ENCODE measurements at places on chromosomes 2 and 18.

- no peak for DNase-seq
These were observed 41.1 kb downstream of the DHRS9 start for GRCh38 chr2:169110419-169110818.

DNA sequence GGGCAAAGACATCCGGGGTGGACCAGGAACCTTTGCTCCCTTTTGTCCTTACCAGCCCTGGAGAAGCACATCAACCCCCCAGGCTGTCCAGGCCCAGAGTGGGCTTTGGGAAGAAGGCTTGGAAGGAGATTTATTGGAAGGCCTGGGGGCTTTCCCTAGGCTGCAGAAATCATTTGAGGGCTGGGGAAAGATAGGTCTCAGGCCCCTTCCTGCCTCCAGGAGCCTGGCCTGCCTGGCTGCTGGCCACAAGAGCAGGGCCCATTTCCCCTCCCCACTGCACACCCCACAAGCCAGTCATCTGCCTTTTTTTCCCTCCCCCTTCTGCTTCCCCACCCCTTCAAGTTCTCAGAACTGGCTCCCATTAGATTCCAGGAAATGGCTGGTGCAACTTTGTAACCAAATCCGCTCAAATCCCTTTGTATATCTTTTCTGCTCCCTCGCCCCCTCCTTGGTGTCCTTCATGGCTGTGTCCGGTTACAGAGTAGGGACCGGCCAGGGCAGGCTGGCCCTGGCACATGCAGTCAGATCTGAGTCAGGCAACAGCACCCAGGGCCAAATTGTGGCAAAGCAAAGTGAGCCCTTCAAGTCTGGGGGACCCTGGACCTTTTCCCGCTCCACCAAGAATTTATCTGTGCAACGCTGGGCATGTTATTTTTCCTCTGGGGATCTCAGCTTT is 20.8 kb upstream of the TNP1 start:
- DNase-seq = no peak

DNA sequence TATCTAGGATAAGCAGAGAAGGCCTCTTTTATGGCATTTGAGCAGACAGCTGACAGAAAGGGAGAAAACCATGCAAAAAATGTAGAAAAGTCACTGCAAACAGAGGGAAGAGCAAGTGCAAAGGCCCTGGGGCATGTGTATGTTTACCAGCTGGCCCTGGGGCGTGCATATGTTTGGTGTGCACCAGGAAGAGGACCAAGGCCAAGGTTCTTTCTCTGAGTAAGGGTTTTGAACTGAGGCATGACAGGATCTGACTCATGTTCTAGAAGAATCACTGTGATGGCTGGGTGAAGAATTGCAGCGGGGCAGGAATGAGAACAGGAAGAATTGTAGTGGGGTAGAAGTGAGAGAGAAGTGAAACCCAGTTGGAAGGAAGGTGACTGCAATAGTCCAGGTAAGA is 69.6 kb downstream of the STEAP3 start:
- no peak for DNase-seq

DNA sequence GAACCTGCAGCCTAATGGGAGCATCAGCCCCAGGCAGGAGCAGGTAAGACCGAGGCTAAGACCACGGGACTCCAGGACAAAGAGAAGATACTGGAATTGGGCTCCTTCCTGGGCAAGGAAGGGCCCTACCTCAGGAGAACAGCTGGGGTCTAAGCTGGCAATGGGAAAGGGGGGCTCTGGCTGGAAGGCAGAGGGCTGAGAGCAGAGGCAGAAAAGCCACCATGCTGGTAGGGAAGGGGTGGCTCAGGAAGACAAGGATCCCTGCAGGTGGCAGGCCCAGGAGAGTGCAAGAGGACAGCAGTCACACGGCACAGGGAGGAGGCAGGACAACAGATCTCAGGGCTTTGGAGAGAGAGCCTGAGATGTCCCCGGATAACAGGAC is 203.5 kb downstream of the NDUFA10 start:
- no peak for DNase-seq

GRCh38 chr18:72848503-72849237 is 19.1 kb downstream of the NETO1 start:
- no peak for DNase-seq

GRCh38 chr2:100793982-100794381 is 26.0 kb upstream of the NPAS2 start:
- DNase-seq = no peak

DNA sequence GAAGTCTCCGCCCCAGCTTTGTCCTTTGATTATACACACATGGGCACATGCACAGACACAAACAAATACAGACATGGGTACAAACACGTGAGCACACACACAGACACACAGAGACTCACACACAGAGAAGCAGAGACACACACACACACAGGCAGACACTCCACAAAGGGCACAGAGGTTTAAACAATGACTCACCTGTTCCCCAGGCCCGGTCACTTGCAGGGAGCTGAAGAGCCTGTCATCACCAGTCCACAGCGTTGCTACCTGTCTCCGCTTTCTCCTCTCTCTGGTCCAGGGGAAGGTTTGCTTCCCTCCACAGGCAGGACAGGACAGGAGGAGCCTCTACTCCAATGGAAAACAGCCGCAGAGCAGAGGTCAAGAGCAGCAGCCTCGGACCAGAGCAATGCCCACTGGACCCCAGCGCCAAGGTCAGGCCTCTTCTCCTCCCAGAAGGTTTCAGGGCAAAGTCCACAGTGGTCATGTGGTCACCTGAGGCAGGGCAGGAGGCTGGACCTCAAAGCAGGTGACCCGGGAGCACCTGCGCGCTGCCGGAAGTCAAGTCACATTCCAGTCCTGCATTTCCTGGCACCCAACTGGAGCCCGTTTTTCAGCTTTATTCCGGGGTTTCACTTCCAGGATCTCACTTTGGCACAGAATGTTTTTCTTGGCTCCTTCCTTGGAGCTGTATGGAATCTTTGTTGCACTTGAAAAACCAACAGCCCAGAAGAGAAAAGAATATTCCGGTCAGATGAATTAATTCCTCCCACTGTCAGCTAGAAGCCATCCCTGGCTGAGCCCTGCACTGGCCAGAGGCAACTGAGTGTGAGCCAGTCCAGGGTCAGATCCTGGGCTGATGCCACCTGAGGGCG is at the start of gene RAB17:
Gene RAB17 (minus strand): TSS at position 463 of the 869 bp plus-strand sequence. CDS start 4,580 bp downstream, outside the sequence.
- no peak for DNase-seq

DNA sequence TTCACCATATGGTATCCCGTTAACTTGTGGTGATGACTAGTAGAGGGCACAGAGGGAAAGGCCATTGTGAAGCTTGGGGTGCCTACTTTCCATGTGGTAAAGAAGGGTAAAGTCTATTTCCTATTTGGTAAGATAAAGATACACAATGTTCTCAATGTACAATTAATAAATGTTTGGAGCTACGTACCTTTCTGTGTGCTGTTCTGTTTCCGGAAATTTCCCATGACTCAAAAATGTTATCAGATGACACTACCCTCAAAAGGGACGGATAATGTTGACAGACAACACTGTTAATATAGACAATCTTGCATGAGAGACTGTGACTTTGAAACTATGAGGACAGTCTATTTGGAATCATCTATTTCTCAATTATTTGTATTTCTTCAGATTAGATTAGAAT is 4.2 kb upstream of the SULT1C3 start:
- DNase-seq = no peak

- DNase-seq = no peak
These were observed 62.8 kb downstream of the DTNA start for GRCh38 chr18:34772887-34773286.

DNA sequence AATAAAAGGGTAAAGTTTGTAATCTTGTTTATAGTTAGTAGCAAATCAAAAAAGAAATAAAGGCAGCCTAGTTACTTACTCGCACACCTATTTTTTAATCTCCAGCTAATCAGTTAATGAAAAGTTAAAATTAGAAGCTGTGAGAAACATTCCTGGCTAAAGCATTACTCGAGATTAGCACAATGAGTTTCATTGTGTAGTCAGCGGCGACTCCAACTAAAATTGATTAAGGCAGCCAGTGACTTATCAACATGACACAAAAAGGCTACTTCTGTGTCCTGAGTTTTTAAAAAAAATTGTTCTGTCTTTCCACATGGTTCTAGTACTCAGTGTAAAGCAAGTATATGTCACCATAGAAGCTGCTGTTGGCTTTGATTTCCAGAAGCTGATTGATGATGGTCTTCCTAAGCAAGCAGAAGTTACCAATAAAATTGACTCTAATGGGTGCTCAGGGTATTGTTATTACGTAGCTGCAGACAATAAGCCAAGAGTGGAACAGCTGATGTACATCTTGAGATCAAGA is 159.2 kb downstream of the CPS1 start:
- no peak for DNase-seq

DNA sequence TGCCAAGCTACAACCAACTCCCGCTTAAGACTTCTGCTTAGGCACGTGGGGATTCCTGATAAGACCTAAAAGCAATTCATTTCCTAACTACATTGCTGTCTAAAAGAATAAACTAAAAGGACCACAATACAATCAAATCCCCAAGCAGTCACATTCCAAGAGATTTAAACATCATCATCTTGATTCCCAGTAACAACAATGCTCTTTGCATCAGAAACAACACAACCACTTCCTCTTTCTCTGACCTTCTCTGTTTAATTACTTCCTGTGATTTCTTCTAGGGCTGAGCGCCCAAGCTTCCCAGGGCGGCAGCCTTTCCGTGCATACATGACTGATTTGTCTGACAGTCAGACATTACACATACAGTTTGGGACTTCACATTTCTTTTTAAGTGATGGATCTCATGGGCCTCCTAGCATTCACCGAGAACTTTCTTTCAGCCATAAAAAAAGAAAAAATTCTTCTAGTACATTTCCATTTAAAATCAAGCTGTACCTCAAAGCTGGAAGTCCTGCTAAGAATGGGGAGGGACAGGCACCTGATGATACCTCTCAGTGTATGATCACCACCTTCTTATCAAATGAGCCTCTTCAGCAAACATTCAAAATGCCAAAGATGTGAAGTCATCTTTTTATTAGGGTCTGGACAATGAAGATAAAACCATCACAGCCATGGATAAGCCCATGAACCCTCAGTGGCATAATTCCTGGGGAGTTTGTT is 11.5 kb downstream of the SPRED2 start:
- DNase-seq = no peak

GRCh38 chr2:235494716-235495372 is 1.0 kb downstream of the AGAP1 start:
- no peak for DNase-seq

DNA sequence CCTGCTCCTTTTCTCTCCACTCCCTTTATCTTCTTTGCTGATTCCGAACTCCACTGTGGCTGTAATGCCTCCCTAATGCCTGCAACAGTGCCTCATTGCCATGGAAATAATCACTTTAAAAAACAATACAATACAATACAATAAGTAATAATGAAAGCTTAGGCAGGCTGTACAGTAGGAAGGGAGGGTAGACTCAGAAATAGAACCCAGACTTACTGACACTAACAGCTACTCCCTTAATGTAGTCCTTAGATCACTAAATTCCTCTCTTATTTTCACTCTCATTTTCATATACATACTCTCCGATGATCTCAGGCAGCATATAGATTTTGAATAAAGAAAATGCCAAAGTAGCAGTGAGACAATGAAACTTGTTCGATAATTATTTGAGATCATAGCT is 70.2 kb downstream of the DLGAP1 start:
- DNase-seq = no peak

DNA sequence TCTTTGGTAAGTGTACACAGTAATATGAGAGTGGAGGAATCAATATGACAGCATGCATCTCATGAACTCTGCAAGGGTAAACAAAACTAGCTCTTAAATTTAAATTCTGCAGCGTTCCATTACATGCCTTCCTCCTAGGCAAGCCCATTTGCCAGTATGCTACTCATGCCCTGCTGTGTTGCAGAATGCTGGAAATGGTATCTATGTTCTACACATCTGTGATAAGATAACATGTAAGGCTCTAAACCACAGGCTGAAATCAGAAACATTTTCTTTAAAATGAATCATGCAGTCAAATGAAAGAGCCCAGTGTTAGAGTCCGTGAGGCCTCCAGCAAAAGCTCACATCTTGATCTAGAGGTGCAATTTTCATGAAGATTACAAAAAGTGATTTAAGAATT is 112.8 kb upstream of the FN1 start:
- DNase-seq = no peak

DNA sequence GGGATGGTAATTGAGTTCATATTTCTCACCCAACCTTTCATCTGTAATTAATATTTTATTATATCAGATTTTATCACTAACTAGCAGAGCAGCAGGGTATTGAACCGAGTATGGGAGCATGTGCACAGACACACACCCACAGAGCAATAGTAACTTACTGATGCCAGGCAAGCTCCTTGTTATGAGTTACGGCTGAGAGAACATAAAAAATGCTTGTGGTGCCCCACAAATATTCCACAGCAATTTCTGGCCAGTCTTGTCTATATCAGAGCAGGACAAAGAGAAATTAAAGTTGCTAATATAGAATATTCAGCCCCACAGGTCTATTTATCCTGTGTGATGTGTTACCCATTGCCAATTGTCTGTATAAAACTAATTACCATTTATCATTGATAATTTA is 501.8 kb upstream of the RAB12 start:
- DNase-seq = no peak

DNA sequence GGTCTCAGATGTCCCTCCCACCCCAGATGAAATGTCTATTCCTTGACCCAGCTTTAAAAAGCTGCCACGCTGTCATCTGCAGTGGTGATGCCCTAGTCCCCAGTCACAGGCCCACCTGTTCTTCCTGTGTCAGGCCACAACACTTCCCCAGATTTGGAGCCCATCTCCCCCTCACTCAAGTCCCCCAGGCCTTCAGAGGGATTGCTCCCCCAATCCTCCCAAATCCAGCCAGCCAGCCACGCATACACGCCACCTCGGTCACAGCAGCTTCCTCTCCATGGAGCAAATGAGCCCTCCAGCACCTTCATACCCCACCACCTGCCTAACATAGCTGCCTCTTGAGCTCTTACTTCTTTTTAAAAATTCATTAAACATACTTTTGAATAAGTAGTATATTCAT is 7.8 kb downstream of the ASTL start:
- DNase-seq = no peak

DNA sequence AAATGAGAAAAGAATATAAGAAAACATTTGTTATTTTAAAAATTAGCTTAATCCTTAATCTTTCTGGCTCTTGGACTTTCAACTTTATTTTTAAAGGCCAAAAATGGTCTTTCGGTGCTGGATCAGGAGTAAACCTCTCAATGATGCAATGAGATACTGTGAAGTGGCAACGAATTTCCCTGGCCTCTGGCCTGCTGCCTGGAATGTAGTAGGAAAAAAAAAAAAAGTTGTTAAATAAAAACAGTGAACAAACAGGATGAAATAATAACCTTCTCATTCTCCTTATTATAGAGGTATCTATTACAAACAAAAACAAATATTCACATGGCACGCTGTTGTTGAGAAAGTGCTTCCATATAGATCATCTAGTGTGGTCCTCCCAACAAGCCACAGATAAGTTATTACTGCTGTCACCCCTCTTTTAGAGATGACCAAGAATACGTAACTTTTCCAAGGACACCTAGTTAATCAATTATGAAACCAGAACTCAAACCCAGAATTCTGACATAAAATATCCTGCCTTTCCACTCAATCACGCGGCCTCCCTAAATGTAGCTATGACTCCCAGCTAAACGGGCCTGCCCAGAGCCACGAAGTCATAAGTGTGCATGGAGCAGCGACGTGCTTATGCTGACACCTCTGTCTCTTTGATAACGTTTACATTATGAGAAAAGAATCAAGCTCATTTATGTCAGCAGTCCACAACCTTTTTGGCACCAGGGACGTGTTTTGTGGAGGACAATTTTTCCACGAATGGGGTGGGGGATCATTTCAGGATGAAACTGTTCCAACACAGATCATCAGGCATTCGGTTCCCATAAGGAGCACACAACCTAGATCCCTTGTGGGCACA is 170.9 kb downstream of the BCL2 start:
- DNase-seq = no peak

- no peak for DNase-seq
These were observed 37.3 kb downstream of the USP34 start for GRCh38 chr2:61433606-61434005.

GRCh38 chr2:103784261-103784660 is 1022.4 kb downstream of the TMEM182 start:
- no peak for DNase-seq

All from HEK293T (cell line).